ENCODE measurements at places on chromosomes 4 and X.

DNA sequence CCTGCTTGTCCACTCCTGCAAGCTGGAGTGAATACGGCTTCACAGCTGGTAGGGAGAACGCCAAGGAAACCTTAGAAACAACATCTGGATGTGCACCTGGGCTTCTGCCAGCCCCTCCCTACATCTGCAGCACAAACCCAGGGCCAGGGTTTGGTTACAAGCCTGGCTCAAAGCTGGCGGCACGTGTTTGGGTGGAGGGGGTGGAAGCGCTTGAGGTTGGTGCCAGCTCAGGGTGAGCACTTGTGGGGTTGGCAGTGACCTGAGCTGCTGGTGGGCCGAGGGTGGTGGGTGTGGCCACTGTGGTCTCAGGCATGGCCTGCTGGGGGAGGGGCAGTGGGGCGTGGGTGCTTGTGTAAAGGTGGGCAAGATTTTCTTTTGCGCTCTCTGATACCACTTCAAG, 15.6 kb downstream of the ELF4 start:
- no peak for DNase-seq

DNA sequence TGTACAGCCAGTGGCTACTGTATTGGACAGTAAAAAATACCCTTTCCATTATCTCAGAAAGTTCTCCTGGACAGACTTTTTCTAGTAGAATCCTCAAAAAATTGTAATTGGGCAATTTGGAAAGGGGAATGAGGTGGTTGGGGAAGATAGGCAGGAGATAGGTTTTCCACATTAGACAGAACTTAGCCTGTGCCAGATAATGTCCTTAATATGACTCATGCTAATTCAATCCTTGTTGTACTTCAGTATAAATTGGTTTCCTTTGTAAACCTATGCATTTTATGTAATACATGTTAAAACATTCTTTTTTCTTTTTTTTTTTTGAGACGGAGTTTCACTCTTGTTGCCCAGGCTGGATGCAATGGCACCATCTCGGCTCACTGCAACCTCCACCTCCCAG, 8.9 kb downstream of the EIF4E start:
- DNase-seq: no peak

GRCh38 chrX:10031746-10032145, 64.6 kb downstream of the CLDN34 start:
- DNase-seq: no peak

DNA sequence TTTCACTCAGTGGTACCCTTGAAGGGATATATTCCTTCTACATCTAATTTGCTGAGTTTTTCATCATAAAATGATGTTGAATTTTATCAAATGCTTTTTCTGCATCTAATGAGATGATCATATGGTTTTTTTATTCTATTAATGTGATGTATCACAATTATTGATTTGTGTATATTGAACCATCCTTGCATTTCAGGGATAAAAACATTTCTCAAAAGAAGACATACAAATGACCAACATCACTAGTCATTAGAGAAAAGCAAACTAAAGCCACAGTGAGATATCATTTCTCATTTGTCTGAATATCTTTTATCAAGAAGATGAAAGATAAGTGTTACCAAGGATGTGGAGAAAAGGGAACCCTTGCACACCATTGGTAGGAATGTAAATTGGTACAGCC, 65.7 kb upstream of the MXD4 start:
- no peak for DNase-seq

DNA sequence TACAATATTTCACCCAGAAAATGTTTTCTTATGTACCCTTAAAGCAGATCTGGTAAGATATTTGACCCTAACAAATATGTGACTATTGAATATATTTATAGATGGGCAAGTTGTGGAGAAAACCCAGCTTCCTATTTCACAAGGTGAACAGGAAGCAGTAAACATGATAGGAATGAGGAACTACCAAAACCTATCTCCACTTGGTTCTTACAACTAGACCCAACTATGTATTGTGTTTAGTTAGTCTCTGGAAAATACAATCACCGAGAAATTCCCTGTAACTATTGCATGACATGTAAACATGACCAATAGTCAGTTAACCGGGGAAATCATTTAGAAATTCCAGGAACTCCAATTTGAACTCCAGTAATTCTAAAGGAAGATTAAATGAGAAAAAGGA, 8.4 kb upstream of the RXFP1 start:
- peak; percentile 54 for DNase-seq

- no peak for DNase-seq
Observed at GRCh38 chrX:17994429-17994828, 133.3 kb upstream of the RAI2 start.

DNA sequence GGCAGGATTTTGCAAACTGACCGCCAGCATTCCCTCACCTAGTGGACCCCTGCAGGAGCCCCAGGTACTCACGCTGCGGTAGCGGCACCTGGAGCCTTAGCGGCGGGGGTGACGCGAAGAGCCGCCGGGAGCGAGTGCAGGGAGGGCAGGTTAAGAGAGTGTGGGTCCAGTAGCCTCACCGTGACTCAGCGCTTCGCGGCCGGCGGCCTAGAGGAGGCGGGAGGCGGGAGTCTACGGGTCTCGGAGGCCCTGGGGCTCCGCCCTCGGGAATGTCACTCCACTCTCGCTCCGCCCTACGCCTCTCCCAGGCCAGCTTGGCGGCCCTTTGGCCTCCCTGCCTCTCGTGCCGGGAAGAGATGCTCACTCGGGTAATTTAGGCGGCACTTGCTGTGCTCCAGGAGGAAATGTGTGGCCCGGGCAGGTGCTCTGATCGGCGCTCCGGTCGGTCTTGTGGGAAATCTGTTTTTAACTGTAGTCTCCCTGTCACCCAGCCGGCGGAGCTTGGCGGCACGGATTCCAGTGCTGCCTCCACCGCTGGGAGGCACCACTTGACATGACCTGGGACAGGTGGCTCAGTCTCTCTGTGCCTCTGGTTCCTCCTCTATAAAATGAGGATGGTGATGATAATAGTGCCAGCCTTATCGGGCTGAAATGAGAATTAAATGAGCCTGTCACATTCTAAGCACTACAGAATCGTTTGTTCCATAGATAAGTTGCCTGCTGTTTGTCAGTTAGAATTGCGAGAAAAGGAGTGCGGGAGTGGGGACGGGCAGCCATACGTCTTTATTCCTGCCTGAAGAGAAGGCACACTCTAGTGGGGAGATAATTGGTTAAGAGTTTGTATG, at the start of gene PIR:
Gene PIR (minus strand): TSS at position 216 of the 845 bp plus-strand sequence. CDS start 2,076 bp downstream, outside the sequence.
- peak; percentile 83 for DNase-seq

DNA sequence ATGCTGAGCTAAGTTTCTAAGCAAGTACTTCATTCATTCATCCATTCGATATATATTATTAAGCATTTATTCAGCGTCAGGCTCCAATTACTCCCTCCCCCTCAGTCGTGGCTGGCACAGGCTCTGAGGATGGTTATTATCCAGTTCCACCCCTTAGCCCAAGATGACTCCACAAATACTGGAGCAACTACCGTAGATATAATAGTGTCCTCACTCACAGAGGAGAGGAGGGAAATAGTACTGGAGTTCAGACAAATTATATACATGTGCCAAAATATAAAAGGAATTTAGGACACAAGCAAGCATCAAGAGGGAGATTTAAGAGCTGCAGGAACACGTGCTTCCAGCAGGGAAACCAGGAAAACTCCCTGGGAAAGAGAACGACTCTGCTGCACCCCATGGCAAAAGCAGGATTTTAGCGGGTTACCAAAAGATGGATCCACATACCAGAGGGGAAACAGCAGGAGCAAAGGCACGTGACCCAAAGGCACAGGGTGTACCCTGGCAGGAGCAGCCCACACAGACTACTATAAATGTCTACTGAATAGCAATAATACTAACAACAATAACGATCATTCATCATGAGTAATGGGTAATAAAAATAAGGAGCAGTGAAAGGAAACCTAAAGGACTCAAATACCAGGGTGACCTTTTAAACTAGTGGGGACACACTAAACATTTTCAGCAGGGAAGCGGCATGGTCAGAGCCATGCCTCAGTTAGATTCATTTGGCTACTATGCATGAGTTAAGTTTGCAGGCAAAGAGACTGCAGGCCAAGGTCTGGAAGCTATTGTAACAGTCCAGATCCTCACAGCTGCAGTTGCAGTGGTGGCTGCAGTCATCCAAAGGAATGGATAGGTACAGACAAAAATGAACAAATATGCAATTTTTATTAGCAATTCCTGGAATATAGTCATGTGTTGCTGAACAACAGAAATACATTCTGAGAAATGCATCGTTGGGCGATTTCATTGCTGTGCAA, 153.7 kb downstream of the APBB2 start:
- no peak for DNase-seq

GRCh38 chrX:66635360-66635759, 3.5 kb downstream of the EDA2R start:
- DNase-seq: no peak

GRCh38 chr4:112552668-112553067, 36.7 kb upstream of the NEUROG2 start:
- DNase-seq: no peak

DNA sequence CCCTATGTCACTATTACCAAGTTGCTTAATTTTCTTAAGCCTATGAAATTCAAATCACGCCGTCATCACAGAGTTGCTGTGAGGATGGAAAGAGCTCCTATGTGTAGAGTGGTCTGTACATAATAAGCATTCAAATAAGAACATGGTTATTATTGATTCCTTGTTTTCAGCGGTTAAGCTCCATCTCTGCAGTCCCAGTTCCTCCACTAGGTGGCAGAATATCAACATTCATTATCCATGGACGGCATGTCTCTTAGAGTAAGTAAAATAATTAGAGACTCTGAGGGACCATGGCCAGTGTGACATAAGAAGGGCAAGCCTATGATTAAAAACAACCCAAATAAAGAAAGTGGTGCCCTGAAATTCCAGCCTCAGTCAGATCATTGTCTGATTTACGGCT, 132.5 kb upstream of the NHS start:
- peak; percentile 50 for DNase-seq

- DNase-seq: no peak
Observed at GRCh38 chr4:55830048-55830447, 10.5 kb downstream of the EXOC1L start.

GRCh38 chr4:94371290-94371689, 28.7 kb upstream of the HPGDS start:
- no peak for DNase-seq

DNA sequence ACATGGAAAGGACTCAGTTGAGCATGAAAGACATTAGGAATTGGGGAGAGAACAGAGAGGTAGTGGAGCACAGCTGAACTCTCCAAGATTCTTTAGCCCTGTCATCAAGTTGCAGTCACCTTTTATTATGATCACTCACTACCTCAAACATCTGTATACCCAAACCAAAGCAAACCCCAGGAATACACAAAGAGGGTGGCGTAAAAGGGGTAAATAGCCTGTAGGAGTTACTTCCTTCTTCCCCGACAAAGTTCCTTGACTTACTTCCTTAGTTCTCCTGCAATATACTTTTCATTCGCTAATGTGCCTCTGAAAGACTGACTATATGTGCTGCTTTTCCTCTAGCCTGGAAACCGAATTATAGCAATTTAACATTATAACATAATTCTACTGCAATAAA, 159.9 kb downstream of the SPRY1 start:
- no peak for DNase-seq

DNA sequence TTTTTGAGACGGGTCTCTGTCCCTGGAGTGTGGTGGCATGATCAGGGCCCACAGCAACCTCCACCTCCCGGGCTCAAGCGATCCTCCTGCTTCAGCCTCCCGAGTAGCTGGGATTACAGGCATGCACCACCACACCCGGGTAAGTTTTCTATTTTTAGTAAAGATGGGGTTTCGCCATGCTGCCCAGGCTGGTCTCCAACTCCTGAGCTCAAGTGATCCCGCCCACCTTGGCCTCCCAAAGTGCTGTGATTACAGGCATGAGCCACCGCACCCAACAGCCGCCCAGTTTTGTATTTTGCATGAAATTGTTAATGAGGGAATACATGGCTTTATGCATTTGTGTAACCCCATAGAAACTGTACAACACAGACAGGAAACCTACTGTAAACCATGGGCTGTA, 2.8 kb upstream of the ARHGAP4 start:
- DNase-seq: no peak

GRCh38 chrX:15856636-15857035, 2.0 kb upstream of the AP1S2 start:
- DNase-seq: no peak

DNA sequence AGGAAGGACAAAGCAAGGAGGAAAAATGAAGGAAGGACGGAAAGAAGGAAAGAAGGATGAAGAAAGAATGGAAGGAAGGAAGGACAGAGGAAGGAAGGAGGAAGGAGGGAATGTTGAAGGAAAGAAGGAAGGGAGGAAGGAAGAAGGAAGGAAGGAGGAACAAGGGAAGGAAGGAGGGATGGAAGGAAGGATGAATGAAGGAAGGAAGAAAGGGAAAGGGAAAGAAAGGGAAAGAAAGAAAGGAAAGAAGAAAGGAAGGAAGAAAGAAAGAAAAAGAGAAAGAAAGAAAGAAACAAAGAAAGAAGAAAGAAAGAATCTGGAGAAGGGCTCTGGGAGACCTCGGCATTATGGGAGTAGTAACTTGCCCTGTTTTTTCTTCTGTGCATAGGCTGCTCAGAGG, 70.8 kb upstream of the SHISA3 start:
- no peak for DNase-seq

GRCh38 chr4:105461221-105461620, 12.6 kb downstream of the PPA2 start:
- DNase-seq: peak; percentile 62

Measured in common myeloid progenitor, CD34-positive (primary cell).